ENCODE measurements at places on chromosomes 13 and 19.

- no peak for DNase-seq
Measured at GRCh38 chr19:2607712-2608601, 94.5 kb downstream of the GNG7 start.

GRCh38 chr19:16342002-16342715 is 17.5 kb downstream of the KLF2 start:
- no peak for DNase-seq

- no peak for DNase-seq
Measured at GRCh38 chr13:87941226-87941625, 270.1 kb downstream of the SLITRK5 start.

DNA sequence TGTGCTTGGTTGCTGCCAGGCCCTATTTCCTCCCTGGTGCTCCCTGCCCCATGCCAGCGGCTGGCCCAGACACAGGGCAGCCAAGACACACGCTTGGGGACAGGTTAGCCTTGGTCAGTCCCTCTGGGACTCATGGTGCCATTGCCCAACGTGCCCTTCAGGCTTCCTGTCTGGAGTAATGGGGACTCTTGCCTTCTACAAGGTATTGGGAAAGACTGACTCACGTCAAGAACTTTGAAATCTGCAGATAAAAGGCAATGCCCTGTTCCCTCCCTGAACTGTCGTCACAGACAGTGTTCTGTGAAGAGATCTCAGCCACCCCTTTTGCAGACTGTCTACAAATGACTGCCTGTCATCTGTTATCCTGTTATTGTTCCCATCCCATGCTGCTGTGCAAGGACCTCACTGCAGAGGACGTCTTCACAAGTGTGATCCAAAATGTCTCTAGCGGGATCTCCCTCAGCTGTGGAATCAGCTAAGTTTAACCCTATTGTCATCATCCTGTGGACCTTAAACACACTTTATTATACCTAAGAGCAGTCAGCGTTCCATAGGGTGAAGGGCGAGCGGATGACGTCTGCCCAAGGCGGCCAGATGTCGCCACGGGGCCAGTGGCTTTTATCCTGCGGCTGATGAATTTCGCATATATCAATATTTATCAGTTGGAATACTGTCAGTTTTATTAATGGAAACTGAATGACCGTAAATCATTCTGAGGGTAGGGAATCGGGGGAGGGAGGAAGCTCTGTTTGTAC is 59.0 kb downstream of the GSX1 start:
- DNase-seq: no peak

- no peak for DNase-seq
Measured at GRCh38 chr13:72397265-72397664, 330.2 kb downstream of the MZT1 start.

DNA sequence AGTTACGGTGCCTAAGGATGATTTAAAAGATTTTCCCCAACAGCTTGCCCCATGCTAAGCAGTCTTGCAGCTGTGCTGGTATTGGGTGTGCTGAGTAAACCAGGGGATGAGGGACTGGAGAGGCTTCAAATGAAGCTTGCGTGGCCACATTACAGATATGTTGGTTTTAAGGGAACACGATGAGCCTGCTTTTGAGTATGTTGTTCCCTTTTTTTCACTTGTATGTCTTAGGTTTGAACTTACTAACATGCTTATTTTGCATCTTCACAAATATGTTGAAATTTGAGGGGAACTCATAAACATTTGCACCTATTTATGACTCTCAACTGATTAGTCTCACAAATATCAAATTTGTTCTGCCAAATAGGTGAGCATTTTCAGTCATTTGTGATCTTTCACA is 2.0 kb upstream of the IL17D start:
- no peak for DNase-seq

GRCh38 chr19:4233282-4233853 is 4.0 kb downstream of the EBI3 start:
- DNase-seq: no peak

DNA sequence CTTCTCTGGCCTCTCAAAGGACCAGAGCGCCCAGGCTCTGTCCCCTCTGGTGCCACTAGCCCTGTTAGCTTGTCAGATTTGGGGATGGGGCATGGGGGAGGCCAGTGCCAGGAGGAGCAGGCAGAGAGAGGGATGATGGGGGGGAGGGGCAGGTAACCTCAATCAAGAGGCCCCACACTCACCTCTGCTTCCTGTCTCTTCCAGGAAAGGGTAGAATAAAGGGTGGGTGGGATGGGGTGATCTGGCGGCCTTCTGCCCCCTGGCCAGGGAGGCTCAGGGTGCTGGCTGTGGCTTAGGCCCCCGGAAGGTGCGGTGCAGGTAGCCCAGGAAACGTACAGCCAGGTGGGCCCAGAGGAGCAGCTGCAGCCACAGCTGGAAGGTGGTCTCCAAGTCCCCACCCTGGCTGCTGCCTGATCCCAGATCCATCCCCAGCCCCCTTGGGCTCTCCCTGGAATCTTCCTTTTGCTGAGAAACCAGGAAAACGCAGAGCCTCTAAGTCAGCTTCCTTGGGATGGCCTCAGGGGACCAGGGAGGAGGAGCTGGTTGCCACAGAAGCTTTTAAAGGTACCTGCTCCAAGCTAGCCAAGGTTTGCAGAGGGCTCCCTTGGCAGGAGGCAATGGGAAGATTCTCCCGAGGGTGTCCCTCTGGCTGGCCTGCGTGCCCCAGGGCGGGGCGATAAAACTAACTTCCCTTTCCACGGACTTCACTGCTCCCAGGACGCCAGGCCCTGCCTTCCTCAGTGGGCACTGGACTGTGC is 5.3 kb downstream of the PRKACA start:
- DNase-seq: no peak

GRCh38 chr13:25231517-25231916 is 55.8 kb downstream of the MTMR6 start:
- no peak for DNase-seq

- no peak for DNase-seq
Measured at GRCh38 chr19:29988351-29988750, 46.3 kb downstream of the URI1 start.

- DNase-seq: no peak
Measured at GRCh38 chr13:46142776-46143175, 37.9 kb upstream of the CPB2 start.

Measured in COLO829 (cell line).